ENCODE measurements at places on chromosomes 11 and 22.
A peak's percentile ranks its signal among the peaks of the same experiment; 100 is the strongest.

GRCh38 chr11:45021001-45021400 lies 70.3 kb upstream of the TP53I11 start:
- DNase-seq: no peak

- DNase-seq: no peak
Observed at GRCh38 chr11:10092426-10092825, 201.6 kb downstream of the SBF2 start.

DNA sequence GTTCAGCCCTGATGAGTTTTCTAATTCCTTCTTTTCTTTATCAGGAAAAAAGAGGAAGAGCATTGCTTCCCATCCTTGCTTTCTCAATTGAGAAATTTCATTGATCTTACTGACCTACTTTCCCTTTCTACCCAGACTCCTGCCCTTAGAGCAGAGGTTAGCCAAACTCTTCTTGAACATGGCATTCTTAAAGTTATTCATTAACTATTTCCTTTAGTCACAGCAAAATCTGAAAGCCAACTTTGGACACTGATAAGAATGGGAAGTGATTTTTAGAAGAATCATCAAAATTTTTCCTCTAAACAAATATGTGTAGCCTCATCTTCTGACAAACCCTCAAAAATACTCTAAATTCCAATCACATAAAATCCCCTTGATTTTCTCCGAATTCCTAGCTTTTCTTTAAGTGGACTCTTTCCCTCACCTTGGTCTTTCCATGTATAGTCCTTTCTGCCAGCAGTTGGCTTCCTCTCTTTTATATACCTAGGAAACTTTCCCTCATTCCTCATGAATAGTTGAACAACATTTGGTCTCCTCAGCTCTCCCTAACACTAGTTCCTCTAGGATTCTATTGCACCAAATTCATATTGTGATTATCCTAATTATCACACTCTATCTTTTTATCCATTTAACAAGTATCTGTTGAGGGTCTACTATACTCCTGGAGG lies 566.7 kb upstream of the CCDC90B start:
- DNase-seq: no peak

GRCh38 chr11:18408558-18409291 lies 3.4 kb upstream of the LDHC start:
- no peak for DNase-seq

DNA sequence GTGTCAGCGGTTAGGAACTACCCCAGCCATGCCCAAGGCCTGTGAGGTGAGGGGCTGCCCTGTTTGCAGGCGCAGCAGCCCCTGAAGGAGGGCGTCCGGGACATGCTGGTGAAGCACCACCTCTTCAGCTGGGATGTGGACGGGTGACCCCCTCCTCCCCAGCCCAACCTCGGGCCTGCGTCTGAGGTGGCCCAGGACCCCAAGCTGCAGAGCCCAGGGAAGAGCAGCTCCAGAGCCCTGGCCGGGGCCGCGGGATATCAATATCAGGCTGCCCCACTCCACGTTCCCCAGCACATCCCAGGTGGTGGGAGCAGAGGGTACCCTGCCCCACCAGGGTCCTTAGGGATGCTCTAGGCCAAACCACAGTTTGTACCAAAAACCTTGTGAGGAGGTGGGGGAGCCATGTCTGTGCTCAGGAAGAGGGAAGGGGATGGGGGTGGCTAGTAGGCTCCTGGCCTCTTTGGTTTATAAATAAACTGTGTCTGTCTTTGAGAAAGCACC lies 39.3 kb downstream of the SGSM3 start:
- DNase-seq: no peak

GRCh38 chr22:36608987-36609386 lies 80.0 kb upstream of the EIF3D start:
- no peak for DNase-seq

DNA sequence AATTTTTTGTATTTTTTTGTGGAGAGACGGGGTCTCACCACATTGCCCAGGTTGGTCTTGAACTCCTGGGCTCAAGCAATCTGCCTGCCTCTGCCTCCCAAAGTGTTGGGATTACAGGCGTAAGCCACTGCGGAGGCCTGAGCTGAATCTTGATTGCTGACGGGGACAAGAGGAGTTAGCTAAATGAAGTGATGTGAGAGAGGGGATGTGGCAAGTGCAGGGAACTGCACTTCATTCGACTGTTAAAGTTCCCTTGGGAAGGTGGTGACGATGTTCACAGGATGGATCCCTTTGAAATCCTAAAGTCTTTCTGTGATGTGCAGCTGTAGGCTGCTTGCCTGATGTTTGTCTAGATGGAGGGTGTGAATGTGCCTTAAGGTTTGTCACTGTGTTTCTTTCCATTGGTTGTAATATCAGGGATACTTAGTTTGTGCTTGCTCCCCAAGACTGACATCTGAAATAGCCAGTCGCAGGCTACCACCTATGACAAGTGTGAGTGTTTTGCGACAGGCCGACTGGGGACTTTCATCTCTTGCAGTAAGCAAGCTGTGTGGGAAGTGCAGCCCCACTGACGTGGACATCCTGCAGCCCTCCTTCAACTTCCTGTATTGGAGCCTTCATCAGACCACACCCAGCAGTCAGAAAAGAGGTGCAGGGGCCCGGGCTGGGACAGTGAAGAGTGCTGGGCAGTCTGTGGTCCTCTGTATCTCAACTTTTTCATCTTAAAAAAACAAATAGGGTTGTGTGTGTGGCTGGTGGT lies 19.6 kb upstream of the CCDC134 start:
- peak; percentile 90 for DNase-seq

- peak; percentile 53 for DNase-seq
Observed at GRCh38 chr11:2305788-2306451, 4.1 kb downstream of the TSPAN32 start.

DNA sequence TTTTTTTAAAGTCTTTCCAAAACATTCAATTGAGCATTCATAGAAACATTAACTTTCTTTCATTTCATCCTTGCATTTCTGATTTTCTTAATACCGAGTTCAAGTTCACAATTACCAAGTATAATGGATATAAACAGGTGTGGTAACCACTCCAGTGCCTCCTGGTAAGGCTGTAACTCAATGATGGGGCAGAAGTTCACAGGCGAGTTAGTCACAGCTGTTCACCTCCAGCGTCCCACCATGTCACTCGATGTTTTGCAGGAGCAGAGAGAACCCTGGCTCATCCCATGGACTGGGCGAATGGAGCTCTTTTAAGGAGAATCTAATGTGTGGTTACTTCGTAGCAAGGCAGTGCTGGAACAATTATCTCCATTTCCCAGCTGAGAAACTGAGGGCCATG lies 94.4 kb upstream of the ALX4 start:
- DNase-seq: no peak

DNA sequence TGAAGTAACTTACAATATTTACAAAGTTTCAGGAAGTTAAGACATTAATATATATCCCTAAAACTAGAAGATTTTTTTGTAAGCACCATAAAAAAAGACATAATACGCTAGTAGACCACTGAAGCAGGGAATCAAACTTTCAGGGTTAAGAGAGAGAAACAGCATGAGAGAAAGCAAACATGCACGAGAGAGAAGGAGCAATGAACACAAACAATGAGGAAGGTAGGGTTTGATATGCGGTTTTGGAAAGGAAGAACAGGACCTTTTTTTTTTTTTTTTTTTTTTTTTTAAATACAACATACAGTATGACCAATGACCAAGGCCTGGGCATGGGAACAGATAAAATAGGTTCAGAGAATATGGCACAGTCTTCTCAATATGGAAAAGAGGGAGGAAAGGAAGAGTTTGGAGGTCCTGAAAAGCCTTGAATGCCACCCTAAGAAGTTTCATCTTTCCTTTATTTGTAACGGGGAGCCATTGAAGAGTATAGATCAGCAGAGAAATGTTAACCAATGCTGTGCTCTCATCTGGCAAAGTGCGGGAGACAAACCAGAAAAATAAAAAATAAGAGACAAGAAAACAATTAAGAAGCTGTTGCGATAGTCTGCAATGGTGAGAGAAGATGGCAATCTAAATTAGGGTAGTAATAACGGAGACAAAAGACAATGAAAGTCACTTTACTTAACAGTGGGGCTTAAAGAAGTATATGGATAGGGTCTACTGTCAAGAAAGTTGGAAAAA lies 101.0 kb downstream of the USP35 start:
- DNase-seq: no peak
